NCI-H1417 (cell line): ENCODE measurements at places on chromosomes 7 and 10.

DNA sequence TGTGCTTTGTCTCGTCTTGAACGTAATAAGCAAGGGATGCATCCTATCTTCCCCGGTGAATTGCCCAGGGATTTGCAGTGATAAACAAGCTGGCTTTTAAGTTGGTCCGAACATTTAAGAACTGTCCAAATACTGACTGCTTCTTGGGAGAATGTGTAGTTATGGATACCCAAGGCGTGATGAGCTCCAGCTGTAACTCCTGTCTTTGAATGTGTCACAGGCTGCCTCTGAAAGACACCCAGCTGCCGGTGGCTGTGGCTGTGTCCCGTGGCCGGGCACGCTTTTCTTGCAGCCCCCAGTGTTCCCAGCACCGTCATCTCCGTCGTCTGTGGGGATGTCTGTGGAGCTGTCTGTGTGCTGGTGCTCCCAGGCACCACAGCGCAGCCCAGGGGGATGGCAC, 118.1 kb downstream of the GLRX3 start:
- DNase-seq = no peak

GRCh38 chr10:78255796-78256638, 222.4 kb downstream of the RPS24 start:
- no peak for DNase-seq

- no peak for DNase-seq
These were observed 77.6 kb downstream of the RNF216 start for GRCh38 chr7:5703572-5704533.

DNA sequence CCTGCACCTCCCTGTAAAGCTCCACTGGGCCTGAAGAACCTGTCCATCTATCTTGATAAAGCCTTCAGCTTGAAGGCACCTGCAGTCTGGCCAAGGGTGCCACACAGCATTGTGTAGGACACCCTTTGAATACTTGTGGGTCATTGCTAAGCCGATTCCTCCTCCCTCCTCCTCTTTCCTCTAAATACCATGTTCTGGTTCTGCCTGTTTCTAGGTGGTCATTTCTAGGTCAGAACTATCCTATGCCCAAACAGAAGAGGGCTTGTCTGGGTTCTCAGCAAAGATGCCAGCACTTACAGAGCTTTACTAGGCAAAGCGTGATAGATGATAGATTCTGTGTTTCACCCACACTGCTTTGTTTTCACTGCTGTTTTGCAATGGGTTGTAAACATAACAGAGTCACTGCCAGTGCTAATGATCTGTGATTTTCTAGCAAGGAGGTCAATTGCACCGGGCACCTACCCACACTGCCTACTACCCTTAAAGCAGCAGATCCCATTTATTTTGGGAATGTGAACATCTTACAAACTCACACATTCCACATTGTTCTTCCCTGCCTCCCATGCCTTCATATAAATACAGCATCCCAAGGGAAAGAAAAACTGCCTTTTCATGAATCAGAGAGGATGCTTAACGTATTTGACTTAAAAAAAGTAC, 279.1 kb upstream of the PITRM1 start:
- no peak for DNase-seq

- no peak for DNase-seq
These were observed 52.9 kb downstream of the AOAH start for GRCh38 chr7:36671432-36671829.
